Endothelial cell of umbilical vein (primary cell): ENCODE measurements at places on chromosomes 11 and 22. TPM values are rescaled to one million over a fixed set of nuclear protein-coding genes. Genes with fewer than 3 reads are reported as not detected.

FIBIN gene
- total RNA-seq: not detected in 2 replicates

MS4A12 gene
- not detected in 2 replicates for total RNA-seq

GAL3ST1 gene
- not detected in 2 replicates for total RNA-seq

MUC5B gene
- total RNA-seq: not detected in 2 replicates

RIMBP3C gene
- 0.09 TPM in 1 of 2 replicates, not detected in the other for total RNA-seq

APOC3 gene
- not detected in 2 replicates for total RNA-seq

OTOG gene
- total RNA-seq: not detected in 2 replicates

MMP8 gene
- not detected in 2 replicates for total RNA-seq

SCARF2 gene
- total RNA-seq: 18.4 and 20.1 TPM in 2 replicates

OR2D2 gene
- 0.31 and 1.2 TPM in 2 replicates for total RNA-seq
